ENCODE measurements at places on chromosomes 7 and 10. TPM values are rescaled to one million over a fixed set of nuclear protein-coding genes. Genes with fewer than 3 reads are reported as not detected.

The KIAA1217 gene
- 7.8 TPM for total RNA-seq

The LIPJ gene
- not detected for total RNA-seq

- H3K27me3 ChIP-seq: peaks cover 42% of the 10 kb centered on the region
- no peaks in the 10 kb centered on the region for H3K36me3 ChIP-seq
- no peak for DNase-seq
- no peaks in the 10 kb centered on the region for H3K4me1 ChIP-seq
Observed at GRCh38 chr10:80739328-80739727, 201.6 kb downstream of the SH2D4B start.

DNA sequence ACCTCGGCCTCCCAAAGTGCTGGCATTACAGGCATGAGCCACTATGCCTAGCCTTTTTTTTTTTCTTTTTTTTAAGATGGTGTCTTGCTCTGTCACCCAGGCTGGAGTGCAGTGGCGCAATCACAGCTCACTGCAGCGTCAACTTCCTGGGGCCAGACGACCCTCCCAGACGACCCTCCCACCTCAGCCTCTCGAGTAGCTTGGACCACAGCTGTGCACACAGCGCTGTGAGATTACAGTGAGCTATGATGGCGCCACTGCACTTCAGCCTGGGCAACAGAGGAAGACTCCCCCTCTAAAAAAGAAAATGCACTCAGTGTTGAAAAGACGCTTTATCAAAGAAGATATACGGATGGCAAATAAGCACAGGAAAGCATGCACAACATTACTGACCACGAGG is 16.5 kb upstream of the WIPI2 start:
- DNase-seq: no peak
- H3K36me3 ChIP-seq: no peaks in the 10 kb centered on the region
- no peaks in the 10 kb centered on the region for H3K27me3 ChIP-seq
- H3K27ac ChIP-seq: no peak overlapping the region
- peaks cover 5% of the 10 kb centered on the region for H3K4me1 ChIP-seq
- no peak overlapping the region for H3K4me3 ChIP-seq

The EPHB4 gene
- 61.1 TPM for total RNA-seq

DNA sequence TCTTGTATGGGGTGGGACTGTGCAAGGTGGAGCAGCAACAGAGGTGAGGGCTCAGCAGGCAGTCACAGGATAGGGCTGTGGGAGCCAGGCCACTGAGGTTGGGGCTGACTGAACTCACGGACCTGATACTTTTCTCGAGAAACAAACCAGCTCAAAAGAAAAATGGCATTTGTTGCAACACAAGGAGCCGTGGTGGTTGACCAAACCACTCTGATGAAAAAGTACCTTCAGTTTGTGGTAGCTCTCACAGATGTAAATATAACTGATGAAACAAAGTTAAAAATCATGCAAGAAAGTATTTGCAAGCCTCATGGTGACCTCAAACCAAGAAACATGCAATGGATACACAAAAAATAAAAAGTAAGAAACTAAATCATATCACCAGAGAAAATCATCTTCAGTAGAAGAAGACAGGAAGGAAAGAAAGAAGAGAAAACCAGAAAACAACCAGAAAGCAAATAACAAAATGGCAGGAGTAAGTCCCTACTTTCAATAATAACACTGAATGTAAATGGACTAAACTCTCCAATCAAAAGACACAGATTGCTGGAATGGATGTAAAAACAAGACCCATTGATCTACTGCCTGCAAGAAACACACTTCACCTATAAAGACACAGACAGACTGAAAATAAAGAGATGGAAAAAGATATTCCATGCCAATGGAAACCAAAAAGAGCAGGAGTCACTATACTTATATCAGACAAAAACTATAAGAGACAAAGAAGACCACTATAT is 48.9 kb upstream of the DUSP5 start:
- no peak for DNase-seq
- no peak overlapping the region for H3K4me3 ChIP-seq
- H3K27ac ChIP-seq: no peak overlapping the region
- no peaks in the 10 kb centered on the region for H3K36me3 ChIP-seq
- H3K27me3 ChIP-seq: no peaks in the 10 kb centered on the region

GRCh38 chr7:89760690-89761089 is 393.6 kb upstream of the STEAP1 start:
- H3K36me3 ChIP-seq: no peaks in the 10 kb centered on the region
- DNase-seq: no peak
- H3K4me3 ChIP-seq: no peak overlapping the region
- no peak overlapping the region for H3K27ac ChIP-seq

The APBB1IP gene
- 0.27 TPM for total RNA-seq

- peak; percentile 2 for DNase-seq
- no peak overlapping the region for H3K4me3 ChIP-seq
- no peaks in the 10 kb centered on the region for H3K36me3 ChIP-seq
- H3K27me3 ChIP-seq: no peaks in the 10 kb centered on the region
Observed at GRCh38 chr10:21849607-21850006, 153.9 kb downstream of the DNAJC1 start.

The CPN1 gene
- total RNA-seq: 0.12 TPM

- DNase-seq: no peak
- H3K27me3 ChIP-seq: no peaks in the 10 kb centered on the region
- H3K36me3 ChIP-seq: no peaks in the 10 kb centered on the region
- peak overlapping the region; percentile 37 for H3K27ac ChIP-seq
- no peak overlapping the region for H3K4me3 ChIP-seq
Observed at GRCh38 chr7:116399819-116400218, 99.7 kb upstream of the CAV2 start.

Measured in HCT116 (cell line).